SHP77 (cell line): ENCODE measurements at places on chromosomes 16 and 17.

DNA sequence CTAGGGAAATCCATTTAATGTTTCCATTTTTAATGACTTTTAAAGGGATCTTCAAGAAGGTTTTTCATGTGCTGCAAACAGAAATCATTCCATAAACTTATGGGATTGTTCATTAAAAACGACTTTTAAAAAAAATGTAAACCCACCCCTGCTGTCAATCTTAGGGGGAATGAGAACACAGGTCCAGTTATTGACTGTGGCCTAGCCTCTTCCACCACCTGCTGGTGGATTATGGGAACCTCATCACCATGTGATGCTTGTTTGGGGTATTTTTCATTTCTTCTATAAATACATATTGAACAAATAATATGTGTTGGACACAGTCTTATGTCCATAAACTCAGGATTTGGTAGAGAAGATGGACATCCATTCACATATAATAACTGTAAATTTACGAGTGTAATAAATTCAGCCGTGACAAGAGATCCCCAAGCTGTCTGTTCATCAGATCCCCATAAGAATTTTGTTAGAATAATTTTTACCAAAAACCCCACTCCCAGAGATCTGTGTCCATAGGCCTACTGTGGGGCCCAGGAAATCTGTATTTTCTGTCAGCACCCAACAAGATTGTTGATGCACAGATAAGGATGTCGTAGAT, 42.0 kb upstream of the TMC5 start:
- DNase-seq, result no peak

DNA sequence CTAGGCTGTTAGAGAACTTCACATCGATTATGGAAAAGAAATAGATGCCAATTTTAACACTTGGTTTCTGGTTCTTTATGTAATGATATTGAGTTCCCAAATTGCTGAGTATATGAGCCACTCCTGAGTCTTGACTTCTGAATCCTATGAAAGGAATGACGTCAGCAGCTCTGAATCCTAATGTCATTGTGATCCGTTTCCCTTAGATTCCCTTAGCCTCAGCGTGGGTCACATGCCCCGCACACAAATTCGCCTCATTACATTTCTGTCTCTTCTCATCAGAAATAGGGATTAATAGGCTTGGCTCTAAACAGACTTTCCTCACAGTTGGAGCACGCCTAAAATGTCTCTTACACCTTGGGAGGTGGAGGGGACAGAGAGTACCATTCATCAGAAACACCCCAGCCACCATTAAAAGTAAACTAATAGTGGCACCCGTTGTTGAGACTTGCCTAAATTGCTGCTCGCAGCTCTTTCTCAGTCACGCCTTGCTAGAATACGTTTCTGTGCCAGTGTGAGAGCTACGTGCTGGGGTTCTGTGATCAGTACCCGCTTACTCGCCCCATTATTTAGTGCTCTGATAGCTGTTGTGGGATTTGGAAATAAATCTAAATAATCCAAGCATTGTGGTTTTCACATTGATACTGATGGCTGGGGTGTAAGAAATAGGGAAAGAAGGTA, 7.1 kb downstream of the MRM3 start:
- DNase-seq, result no peak

DNA sequence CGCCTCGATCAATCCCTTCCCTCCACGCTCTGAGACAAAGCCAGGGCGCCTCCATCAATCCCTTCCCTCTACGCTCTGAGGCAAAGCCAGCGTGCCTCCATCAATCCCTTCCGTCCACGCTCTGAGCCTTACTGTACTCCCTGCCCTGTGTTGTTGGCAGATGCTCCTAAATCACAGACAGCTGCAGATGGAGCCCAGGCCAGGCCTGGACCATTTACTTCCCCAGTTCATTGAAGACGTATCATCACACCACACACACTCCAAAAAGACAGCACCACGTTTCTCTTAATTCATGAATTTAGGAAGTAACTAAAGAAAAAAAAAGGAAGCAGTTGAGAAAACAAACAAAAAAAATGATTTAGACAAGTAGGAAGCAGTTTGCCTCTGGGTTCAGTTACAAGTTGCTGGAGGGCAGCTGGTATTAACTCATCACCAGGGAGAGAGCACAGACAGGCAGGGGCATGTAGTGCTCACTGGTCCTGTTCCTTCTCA, 7.4 kb upstream of the CD300LD start:
- no peak for DNase-seq

GRCh38 chr16:4487955-4488498, 11.8 kb downstream of the HMOX2 start:
- DNase-seq, result no peak

- no peak for DNase-seq
Measured at GRCh38 chr17:50270435-50271362, 3.6 kb upstream of the TMEM92 start.

- DNase-seq, result peak; percentile 52
Measured at GRCh38 chr17:43418441-43419374, 19.9 kb downstream of the ARL4D start.

DNA sequence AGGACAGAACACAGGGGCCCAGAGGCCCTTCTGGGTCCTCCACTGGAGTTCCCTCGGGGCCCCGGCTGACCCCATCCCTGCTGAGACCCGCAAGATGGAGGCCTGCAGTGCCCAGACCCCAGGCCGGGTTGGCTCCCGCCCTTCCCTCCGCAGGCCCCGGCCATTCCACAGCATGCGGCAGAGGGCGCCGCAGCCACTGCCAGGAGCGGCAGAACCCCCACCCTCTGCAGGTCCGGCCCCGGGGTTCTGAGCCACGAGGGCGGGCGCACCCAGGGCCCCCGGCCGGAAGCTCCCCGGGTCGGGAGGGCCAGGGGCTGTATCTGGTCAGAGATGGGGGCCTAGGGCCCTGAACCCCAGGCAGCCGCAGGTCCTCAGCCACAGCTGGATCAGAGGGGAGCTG, 2.4 kb upstream of the PERCC1 start:
- DNase-seq, result no peak

- no peak for DNase-seq
Measured at GRCh38 chr17:79815836-79816461, 19.1 kb upstream of the CBX8 start.

GRCh38 chr16:24930440-24930839, 84.7 kb downstream of the SLC5A11 start:
- DNase-seq, result no peak

DNA sequence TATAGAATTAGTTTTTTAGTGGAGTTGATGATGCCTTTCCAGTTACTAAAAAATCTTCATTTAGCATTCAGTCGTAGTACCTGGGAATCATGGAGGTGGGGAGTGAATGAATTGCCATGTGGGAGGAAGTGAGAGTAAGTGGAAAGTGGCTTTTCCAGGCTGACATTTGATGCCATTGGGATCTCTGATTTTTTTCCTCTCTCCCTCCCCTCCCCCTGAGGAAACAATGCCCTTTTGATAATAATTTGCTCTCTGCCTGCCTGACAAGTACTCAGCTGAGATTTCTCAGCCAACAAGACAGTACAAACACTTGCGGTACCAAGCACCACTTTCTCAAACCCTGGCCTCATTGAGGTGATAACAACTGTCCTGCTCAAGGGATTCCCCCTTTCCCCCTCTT, 2.2 kb downstream of the UBE2Z start:
- DNase-seq, result no peak

GRCh38 chr17:59361386-59361785, 29.9 kb downstream of the YPEL2 start:
- DNase-seq, result no peak

DNA sequence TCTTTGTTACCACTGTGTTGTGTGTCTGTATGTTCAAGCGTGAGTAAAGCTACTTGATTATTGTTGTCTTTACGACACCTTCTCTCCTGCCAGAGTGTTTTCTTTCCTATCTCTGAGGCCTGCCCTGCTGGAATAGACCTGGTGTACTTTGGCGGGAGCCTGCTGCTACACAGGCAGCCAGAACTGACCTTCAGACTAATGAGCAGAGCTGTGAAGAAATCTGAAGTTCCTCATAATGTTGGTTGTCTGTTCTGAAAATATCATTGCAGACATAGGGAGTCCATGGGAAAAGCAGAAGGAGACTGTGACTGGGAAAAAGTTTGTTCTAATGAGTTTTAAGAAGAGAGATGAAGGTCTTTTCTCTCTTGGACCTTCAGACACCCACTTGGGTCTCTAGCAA, 9.8 kb downstream of the RHOT1 start:
- no peak for DNase-seq

DNA sequence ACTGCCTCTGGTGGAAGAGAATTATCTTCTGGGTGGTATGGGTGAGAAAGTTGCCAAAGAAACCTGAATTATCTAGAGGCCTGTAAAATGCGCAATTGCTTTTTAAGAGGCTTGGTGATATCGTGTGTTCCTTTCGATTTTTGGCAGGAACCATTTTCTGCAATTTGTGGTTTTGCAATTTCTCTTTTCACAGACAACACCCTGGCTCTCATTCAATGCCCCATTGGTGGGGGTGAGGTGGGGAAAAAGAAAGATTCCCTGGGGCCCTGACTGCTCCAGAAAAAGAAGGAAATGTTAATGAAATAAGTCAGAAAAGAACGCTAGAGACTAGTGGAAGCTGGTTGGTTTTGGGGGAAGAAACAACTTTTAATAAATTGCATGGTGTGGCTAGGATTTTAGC, 77.4 kb downstream of the ANKFN1 start:
- DNase-seq, result no peak

GRCh38 chr17:74960570-74961342, 11.8 kb downstream of the HID1 start:
- DNase-seq, result no peak

DNA sequence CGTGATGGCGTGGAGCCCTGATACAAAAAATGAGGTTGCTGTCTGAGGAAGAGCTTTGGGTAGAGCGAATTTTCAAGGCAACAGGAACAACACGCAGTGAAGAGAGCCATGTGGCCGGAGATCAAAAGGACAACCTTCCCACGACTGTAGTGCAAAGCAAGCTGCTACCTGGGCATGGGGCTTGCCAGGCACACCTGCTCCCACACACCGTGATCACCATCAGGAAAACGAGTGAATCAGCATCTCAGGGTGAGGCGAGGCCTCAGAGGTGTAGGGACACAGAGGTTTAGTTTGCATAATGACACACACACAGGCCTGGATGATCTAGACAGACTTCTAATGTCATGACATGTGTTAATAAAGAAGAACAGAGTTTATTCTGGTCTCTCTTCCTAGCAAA, 65.7 kb downstream of the PARN start:
- no peak for DNase-seq

GRCh38 chr17:40499551-40500189, 1.8 kb downstream of the TNS4 start:
- DNase-seq, result peak; percentile 69

DNA sequence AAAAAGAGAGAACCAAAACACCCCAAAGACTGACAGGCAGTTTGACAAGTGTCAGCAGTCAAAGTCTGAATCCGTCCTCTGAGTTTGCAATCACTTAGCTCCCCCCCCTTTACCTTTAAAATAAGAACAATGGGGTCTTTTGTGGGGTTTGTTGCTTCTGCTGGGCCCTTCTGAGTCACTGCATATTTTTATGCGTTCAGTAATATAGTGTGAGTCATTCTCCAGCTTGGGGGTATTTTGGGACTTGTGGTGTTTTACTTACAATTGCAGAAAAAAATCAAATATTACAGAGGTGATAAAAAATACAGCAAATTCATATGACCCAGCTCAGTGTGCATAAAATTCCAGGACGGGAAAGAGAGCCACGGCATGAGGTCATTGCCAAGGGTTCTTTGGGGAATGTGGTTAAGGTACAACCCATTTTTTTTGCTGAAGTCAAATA, 120.1 kb downstream of the CYLD start:
- DNase-seq, result no peak

GRCh38 chr17:27496437-27496943, 40.2 kb downstream of the KSR1 start:
- DNase-seq, result no peak

GRCh38 chr17:64781014-64781756, 119.1 kb upstream of the SMURF2 start:
- no peak for DNase-seq

DNA sequence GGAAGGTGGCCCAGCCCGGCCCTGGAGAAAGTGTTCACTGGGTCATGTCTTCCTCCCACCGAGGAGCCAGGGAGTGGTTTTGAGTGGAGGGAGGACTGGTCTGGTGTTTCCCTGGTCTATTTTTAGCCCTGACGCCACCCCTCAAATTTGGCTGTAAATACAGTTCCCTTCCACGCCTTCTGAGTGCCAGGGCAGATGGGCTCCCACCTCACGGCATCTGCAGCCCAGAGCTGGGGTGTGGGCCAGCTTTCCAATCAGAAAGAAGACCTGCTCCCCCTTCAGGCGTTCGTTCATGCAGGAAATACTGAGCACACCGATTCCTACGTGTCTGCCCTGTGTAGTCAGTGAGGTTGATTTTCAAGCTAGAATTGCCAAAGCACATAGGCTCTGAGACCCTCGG, 53.7 kb downstream of the SNX20 start:
- DNase-seq, result no peak

DNA sequence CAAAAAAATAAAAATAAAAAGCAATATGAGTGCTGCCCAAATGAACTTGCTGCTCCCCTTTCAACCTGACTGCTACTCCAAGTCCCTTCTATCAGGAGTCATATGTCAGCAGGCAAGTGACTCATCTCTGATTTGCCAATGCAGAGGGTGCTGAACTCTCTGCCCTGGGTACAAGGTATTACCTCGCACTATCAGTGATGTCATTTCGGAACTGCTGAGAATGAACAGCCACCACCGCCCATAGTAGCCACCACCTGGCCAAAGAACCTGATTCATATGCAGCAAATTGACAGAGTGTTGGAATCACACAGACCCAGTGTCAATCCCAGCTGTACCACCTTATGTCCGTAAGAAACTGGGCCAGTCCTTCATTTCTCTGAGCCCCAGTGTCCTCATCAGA, 31.2 kb downstream of the LYRM9 start:
- no peak for DNase-seq

GRCh38 chr16:49826515-49826914, 29.4 kb downstream of the ZNF423 start:
- no peak for DNase-seq

DNA sequence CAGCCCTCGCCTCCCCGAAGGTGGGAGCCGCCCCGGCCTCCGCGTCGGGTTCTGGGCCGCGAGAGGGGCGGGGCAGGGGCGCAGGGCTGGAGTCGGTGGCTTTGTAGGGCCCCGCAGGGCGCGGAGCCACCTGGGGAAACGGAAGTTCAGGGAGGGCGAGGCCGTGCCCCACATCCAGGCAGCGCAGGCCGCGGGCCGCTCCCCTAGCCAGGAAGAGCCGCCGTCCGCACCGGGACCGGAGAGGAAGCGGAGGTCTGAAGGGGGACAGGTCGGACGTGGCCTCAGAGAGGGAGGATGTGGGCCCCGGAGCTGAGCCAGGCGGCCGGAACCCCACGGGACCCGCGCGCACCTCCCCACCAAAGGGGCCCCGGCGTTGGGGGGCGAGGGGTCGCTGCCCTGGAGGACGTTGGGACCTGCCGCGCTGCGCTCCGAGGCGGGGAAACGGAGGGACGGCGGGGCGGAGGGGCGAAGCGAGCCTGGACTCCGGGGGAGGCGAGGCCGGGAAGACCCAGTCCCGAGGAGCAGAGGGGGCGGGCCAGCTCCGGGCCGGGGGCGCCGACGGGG, 482 bp upstream of the SLC16A3 start:
- DNase-seq, result no peak
